Mesothelial cell of epicardium (in vitro differentiated cells): ENCODE measurements at places on chromosomes 2 and 18.

DNA sequence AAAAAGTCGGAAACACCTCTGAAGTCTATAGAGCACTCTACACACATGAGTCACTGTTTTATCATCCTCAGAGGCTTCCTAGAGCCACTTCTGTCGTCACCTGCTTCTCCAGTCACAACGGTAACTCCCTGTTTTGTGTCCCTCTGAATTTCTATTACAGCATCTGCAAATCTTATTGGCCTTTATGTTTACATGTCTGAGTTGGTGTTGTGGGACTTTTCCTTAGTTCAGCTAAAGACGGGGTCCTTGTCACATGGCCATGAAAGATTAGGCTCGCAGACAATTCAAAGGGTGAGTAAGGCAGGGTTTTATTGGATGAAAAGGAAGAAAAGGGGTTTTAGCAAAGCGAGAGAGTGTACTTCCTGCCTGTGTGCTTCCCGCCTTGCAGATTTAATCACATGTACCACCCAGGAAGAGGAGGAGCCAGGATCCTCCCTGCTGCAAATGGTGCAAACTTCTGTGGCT, 185.6 kb downstream of the LPIN1 start:
- DNase-seq = no peak

DNA sequence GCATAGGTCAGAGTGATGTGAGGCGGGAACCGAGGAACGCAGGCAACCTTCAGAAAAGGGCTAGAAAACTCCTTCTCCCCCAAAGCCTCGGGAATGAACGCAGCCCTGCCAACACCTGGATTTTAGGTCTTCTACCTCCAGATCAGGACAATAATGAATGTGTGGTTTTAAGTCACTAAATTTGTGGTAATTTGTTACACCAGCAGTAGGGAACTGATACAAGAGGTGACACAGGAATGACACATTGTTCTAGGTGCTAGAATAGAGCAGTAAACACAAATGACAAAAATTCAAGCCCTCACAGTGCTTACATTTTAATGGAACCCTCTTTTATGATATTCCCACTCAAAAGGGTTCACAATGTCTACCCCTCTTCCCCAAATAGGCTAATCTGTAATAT, 39.2 kb upstream of the EML4 start:
- no peak for DNase-seq

DNA sequence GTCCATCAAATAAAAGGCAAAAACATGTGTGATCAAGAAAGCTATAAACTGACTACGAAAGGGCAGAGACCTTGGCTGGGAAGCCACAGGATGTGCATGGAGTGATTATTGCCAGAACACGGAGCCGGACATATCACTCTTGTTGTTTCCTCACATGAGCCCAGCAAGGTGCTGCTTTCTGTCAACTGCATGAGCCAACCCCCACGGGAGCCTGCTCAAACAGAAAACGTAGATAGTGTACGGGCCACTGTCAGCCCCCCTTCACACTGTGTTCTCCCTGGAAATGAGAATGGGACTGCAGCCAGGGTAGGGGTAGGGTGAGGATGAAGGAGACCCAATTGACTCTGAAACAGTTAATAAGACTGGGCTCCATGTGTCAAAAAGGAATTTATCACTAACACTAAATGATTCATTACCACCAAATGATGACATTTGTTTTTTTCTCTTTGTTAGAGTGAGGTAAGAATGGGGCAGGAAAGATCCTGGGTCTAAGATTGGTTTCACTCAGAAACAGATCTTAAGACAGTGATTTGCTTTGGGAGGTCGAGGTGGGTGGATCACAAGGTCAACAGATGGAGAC, 235.8 kb downstream of the MREG start:
- no peak for DNase-seq

- DNase-seq = no peak
Measured at GRCh38 chr2:100814453-100814852, 5.5 kb upstream of the NPAS2 start.

GRCh38 chr2:128405981-128406613, 87.4 kb upstream of the HS6ST1 start:
- DNase-seq = no peak

DNA sequence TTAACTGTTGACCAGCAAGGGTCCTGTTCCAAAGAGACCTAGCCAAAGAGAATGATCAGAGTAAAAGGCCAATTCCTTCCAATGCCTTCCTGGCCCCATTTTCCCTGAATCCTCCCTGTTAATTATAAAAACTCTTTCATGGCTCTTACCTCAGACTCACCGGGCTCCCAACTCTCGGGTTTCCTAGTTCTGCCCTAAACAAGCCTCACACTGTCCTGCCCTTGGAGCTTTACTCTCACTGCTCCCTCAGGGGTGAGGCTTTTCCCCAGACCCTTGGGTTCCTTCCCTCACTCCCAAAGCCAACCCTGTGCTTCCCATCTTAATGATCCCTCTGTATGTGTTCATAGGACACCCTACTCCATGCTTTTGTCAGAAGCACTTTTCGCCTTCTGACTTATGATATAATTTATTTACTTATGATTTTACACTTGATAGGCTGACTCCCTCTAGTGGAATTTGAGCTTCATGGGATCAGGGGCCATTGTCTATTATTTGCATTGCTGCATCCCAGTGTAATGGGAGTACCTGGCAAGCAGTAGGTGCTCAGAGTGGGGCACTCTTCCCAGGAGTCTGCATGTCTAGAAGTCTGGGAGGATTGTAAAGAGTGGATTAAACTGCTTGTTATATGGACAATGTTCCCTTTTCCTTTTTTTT, 29.9 kb upstream of the ZNG1B start:
- DNase-seq = no peak

- DNase-seq = no peak
Measured at GRCh38 chr18:62554061-62554815, 31.4 kb downstream of the ZCCHC2 start.

DNA sequence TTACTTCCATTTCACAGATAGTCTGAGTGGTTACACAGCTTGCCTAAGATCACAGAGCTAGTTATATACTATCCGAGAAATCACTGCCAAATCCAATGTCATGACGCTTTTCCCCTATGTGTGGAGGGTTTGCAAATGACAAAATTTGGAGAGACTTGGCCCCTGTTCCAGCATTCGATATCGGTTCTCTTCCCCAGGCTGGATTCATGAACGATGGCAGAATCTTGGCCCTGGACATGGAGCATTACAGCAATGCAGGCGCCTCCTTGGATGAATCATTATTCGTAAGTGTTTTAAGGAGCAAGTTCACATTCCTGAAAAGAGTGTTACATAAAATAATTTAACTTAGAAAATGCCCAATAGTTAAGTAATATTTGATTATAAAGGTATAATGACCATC, 55.1 kb downstream of the AOX1 start:
- DNase-seq = no peak

- DNase-seq = no peak
Measured at GRCh38 chr2:175838979-175839378, 163.1 kb downstream of the LNPK start.

DNA sequence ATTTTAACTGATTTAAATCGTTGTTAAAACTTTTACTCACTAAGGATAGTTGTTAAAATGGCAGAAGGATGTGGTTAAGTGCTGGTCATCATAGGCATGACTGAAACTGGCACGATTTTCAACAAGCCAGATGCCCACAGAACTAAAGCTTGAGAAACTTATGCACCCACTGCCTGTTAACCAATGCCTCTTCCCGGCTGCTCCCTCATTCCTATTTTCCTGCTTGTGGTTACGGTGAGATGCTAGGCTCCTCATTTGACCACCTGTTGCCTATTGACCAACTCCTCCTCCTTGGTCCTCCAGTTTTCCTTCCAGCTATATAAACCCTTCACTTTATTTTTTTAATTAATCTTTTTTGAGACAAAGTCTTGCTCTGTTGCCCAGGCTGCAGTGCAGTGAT, 238.7 kb downstream of the TFCP2L1 start:
- DNase-seq = no peak

GRCh38 chr2:167332358-167332757, 444.1 kb downstream of the XIRP2 start:
- no peak for DNase-seq

GRCh38 chr2:60463249-60463648, 90.2 kb downstream of the BCL11A start:
- DNase-seq = peak; percentile 59

GRCh38 chr2:220075835-220076234, 448.4 kb downstream of the SLC4A3 start:
- DNase-seq = no peak

DNA sequence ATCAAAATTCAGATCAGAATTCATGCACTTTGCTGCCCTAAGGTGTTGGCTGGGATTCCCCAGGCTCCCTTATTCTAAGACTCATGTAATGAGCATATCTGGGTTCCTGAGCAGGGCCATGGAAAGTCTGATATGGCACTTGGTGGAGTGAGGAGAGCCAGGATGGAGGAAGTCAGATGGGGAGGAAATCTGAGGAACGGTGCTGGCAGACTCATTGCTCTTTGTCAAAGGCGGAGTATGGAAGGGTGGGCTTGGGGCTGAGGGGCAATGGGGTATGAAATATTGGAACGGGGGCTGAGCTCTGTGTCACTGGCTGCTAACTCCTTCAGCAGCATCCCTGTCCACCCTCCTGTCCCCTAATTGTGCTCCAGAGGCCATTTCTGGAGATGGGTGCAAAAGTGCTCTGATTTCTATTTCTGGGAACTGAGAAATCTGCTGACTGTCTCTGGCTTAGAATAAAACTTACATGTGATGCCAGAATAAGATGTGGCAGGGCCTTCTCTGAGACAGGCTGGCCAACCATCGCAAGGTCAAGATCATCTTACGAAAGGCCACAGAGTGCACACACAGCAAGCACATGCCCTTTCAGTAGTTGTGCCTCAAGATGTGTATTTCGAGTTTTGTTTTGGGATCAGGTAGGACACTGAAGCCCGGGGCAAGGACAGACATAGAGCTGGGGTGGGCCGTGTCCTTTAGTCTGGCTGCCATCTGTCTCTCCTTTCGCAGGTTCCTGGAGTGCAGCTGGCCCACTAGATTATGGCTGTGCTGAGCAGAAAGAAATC, 480.0 kb upstream of the HS6ST1 start:
- DNase-seq = no peak

DNA sequence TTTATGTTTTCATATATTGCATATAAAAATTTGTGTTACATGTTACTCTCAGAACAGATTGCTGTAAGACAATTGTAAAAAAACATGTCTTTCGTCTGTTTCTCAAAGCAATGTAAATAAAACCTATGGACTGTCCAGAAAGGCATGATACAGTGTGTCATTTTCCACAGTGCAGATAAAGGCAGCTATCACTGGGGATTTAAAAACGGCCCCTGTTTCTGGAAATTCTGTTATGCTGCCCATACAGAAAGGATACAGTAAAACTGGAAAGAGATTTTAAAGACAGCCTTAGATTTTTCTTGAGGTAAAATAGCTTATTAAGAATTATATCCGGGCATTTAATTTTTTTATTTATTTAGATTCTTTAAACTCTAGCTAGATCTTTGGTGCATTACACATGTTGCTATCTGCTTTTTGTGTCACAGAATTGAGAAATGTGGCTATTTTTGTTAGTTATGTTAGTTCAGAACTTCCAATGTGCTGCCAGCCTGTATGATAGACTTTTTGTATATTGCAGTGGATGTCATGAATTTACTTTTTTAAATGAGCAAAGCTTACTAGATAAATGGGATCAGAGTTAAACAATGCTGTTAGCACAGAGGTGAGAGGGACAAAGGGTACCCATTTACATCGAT, 859 bp upstream of the INO80D start:
- DNase-seq = no peak

GRCh38 chr2:1757567-1757966, 13.3 kb upstream of the PXDN start:
- no peak for DNase-seq

DNA sequence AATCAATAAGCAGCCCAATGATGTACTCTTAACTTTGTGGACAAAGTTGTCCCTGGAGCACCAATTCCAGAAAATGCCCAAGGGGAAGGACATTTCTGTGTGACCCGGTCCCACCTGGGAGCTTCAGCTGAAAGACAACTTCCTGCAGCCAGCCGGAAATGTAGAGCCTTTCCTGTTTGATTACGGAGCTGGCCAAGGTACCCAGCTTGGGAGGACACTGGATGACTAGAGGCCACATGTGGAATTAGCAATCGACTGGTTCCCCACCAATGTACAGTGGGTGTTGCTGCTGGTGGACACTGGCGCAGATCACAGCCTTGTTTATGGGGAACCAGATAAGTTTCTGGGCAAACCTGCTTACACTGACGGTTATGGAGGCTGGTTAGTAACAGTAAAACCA, 53.0 kb upstream of the ZC3H15 start:
- no peak for DNase-seq

GRCh38 chr2:216294305-216294704, 78.0 kb downstream of the MARCHF4 start:
- no peak for DNase-seq

DNA sequence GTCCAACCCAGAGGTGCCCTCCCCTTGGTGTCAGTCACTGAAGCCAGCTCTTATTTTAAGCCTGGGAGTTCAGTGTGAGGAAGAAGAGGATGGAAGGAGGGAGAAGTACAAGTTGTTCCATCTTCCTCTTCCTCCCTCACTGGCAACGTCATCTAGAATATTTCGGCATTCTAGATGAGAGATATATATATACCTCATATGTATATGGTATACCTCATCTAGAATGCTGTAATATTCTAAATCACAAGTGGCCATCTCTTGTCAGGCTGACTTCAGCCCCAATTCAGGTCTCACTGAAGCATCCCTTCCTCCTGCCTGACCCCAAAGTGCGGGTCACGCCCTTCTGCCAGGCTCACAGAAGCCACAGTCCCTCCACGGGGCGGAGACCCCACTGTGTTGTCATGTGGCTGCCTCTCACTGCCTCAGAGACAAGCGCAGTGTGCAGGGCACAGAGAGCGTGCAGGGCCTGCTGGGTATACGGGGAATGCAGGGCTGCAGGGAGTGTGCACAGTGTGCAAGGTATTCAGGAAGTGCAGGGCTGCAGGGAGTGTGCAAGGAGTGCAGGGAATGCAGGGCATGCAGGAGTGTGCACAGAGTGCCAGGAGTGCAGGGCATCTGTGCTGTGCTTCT, 32.8 kb upstream of the B3GNT7 start:
- no peak for DNase-seq

- no peak for DNase-seq
Measured at GRCh38 chr2:11827547-11827946, 81.1 kb downstream of the LPIN1 start.

- DNase-seq = no peak
Measured at GRCh38 chr2:82636402-82637020, 1822.6 kb downstream of the SUCLG1 start.

GRCh38 chr2:71629273-71629672, 175.9 kb downstream of the DYSF start:
- DNase-seq = no peak

DNA sequence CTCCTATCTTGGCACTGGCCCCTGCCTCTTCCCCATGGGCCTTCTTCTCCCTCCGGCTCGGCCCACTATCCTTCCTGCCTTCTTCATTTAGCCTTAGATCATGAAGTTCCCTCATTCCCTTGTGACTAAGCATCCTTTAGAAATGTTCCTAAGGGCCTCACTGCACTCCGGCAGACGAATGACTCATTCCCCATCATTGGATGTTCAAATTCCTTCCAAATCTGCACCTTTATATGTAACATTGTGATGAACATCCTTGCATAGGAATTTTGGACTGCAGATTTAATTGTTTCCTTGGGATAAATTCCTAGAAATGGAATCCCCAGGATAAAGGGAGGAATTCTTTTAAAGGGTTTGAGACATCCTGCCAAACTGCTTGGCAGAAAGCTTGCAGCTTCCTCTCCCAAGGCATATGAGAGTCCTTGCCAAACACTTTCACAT, 19.0 kb downstream of the CRACDL start:
- DNase-seq = no peak
